Mesendoderm (in vitro differentiated cells): ENCODE measurements at places on chromosomes 5 and 9.

DNA sequence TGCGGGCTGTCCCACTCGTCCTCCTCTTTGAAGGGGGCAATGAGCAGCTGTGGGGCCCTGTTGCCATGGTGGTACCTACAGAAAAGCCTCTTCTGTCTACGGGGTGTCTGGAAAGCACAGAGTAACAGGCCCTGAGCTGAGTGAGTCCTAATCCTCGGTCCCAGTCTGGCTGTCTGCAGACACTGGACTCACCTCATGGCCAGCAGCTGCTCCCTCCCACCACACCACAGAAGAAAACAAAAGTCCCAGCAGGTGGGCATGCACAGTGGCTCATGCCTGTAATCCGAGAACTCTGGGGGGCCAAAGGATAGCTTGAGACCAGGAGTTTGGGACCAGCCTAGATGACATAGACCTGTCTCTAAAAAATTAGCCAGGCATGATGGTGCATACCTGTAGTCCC lies 19.9 kb downstream of the P4HA2 start:
- peak; percentile 18 for DNase-seq

DNA sequence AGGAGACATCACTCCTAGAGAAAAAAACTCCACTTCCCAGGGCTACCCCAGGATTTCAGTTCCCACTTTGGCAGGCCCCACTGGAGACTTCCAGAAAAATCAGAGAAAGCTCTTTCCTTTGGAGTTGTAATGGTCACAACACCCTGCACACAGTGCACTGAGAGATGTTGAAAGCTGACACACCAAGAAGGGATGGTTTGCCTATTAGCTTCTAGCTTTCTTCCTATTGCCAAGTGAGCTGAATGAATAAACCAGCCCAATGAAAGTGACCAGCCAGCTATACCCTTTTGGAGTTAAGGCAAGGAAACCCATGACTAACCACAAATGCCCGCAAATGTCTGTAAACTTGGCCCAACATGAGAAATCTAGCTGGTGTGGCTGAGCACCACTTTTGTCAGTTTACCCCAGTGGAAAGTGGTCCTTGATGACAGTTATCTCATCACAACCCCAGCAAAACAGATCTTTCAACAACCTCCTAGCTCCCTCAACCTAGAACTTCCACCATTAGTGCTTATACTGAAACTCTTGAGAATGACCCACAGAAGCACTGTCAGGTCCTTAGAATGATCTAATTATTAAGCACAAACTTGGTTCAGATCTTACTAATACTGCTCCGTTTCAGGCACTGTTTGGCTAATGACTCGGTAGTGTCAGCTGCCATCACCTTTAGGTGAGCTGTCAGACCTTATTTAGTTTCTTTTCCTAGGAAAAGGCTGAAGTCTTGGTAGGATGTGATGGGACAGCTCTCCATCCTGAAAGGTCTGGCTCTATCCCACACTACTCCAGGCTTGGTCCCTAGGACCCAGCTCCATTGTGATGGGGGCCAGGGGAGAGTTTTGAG lies 11.2 kb downstream of the IRF1 start:
- DNase-seq = no peak

- peak; percentile 58 for DNase-seq
Observed at GRCh38 chr9:123998278-123998925, 13.2 kb upstream of the LHX2 start.

- no peak for DNase-seq
Observed at GRCh38 chr9:17528859-17529258, 50.0 kb upstream of the SH3GL2 start.

DNA sequence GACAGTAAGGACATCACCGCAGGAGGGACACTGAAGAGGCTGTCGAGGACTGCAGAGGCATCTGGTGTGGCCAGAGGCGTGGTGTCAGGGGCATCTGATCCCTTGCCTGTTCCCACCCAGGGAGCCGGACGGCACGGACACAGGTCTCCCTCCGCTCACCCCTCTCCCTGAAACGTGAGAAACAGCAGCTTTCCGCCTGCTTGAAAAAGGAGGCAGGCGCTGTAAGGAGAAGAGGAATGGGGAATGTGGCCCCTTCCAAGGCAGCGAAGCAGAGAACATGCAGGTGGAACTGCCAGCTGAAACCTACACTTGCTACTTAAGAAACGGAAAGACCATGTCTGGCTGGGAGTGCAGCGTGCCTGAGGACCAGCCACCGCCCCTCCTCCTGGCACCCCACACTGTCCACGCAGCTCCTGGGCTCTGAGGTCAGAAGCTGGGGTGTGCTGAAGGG lies 176.2 kb downstream of the GAPVD1 start:
- DNase-seq = no peak

- peak; percentile 40 for DNase-seq
Observed at GRCh38 chr9:15873573-15874177, 320.8 kb downstream of the CCDC171 start.

DNA sequence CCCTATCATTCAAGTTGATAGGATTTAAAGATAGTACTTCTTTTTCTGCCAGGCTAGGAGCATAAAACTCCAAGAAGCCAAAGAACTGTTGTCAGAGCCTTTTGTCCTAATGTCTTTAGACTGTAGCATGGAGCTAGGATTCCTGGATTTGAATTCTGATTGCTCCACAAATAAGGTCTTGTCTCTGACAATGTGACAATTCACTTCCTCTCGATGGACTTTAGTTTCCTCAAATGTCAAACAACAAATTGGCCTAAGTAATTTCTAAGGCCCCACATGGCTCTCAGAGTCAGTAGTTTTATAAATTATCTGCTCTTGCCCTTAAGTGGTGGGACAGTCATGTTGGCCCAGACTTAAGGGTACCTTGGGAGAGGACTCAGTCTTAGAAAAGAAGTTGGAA lies 36.7 kb downstream of the RFK start:
- DNase-seq = no peak

DNA sequence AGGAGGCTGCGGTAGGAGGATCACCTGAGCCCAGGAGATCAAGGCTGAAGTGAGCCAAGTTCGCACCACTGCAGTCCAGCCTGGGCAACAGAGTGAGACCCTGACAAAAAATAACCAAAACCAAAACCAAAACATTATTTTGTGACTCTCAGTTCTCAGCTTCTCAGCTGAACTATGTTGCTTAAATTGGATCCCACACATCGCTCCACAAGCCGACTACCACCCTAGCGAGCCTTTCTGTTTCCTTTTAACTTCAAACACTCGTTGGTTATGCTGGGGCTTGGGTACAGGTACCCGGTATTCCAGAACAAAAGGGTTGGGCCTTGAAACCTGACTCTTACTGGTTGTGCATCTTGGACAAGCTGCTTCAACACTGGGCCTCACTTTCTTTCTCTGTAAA lies 3.8 kb upstream of the PTGS1 start:
- DNase-seq = no peak

DNA sequence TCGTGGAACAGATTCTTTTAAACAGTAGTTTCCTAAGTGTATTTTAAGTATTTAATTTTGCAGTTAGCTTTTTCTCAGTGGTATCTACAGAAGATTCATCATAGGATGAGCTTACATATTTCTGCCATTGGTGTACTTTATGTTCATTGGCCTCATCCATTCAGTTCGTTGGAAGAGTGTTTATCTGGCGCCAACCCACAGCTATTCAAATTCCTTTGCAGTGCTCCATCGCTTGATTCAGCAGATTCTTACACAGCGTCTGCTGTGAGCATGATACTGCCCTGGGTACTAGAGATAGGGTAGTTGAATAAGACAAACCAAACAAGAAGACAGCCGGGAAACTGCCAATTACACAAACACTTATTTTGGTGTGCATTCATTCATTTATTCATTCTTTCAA lies 55.1 kb downstream of the NUP214 start:
- DNase-seq = peak; percentile 6

DNA sequence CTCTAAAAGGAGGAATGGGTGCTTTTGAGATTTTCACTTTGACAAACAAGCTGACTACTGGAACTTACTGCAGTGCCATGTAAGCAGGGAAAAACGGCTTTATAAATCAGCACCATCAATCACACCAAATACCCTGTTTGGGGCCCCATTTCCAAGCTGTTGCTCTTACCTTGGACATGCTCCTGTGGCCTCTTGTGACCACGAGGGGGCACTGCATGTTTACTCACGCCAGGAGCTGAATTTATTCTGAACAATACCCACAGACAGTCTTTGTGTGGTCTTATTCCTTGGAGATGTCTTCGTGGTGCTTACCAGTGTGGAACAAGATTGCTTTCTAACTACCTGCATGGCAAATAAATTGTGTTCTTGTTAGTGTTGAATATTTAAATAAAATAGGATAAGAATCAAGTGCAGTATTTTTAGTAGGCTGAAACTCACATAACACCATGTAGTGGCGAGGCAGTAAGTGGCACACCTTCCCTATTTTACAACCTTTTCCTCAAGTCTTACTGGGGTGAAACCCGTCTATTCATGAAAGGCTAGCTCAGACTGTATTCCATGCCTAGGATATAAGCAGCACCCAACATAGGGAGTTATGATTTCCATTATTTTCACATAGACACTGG lies 155.5 kb upstream of the NMUR2 start:
- DNase-seq = peak; percentile 83

DNA sequence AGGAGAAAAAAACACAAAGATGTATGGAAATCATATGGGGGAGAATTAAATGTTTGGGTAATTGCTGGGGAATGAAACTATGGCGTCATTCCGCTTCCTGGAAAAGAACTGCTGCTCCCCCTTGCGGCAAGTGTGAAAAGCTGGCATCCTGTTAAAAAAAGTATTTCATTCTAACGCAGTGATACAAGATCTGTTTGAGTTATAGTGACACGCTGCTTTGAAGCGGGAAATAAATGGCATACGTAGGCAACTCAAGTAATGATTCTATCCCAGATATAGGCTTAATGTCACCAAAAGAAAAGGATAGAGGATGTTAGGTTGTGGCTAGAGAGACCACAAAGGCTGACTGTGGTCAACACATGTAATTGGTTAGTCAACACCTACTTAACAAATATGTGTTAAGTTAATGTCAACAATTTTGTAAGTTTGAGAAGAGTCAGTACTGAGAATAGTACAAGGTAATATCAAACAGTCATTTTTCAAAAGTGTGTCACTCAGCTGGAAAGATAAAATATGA lies 70.2 kb upstream of the ALDH1A1 start:
- DNase-seq = peak; percentile 77

- DNase-seq = no peak
Observed at GRCh38 chr9:114693248-114693855, 11.4 kb upstream of the TEX48 start.

DNA sequence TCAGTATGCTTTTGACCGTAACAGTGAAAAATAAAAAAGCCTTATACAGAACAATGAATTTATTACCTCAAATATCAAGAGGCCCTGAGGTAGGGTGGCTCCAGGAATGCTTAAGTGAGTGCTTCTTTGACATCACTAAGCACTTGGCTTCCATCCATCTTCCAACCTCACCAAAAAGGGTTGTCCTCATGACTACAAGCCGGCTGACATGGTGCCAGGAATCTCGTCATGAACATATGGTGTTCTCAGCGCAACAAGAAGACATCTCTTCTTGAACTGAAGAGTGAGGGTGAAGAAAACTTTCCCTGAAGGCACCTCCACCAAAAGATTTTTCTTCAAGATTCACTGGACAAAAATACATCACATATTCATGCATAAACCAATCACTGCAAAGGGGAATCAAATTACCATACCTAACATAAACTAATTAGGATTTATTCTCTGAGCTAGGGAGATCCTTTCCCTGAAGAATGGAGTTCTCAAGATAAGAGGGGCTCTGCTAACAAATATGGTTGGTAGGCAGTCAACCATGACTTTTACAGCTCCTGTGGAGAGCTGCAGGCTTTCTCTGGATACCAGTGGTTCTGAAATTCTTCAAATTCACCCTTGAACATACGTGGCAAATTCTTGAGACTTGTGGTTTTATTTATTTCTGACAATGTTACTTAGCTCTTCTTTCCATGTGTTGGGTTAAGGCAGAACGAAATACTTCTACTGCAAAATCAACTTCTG lies 49.5 kb downstream of the AGXT2 start:
- DNase-seq = no peak
